M059J (cell line): ENCODE measurements at places on chromosomes 5 and 9.

- peak; percentile 94 for DNase-seq
Measured at GRCh38 chr9:129486756-129487657, 133.9 kb downstream of the C9orf50 start.

DNA sequence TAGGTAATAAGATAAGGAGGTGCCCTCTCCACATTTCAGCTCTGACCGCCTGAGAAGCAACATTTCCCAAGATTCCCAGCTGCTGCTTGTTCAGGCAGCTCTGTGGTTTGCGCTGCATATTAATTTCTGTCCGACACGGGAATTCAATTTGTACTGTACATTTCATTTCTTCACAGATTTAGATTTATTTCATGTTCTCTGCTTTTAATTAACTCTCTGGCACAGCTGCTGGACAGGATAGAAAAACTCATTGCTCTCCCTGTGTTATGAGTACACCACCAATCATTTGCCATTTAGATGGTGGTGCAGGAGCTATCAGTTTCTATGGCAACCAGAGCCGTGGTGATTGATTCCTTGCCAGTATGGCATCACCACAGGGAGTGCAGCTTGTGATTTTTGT lies 558.5 kb downstream of the DMRTA1 start:
- DNase-seq: peak; percentile 50

DNA sequence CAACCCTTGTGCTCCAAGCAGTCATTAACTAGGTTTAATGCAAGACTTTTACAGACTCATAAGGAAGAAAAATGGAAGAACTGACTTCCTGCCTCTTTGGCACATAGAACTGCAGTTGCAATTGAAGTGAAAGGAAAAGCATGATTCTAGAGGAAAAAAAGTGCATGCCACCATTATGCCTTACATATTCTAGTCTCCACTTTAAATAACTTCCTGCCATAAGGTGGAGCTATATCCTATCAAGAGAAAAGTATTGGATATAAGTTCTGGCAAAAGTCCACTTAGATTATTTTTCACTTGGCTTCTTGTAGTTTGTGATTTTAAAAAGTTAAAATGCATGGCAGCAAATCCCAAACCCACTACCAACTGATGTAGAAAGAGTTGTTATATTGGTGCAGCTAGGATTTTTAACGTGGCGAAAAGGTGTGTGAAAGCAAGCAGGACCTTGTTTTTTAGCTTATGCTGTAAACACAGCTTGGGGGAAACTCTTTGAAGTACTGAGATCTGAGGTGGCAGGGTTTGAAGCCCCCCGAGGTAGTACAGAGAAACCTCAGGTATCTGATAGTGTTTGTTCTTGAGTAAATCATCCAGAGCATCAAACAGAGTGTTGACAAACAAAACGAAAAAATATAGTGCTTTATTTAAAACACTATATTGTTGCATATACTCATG lies 117.9 kb downstream of the ANXA1 start:
- peak; percentile 25 for DNase-seq

- DNase-seq: peak; percentile 42
Measured at GRCh38 chr5:5192681-5193080, 52.6 kb downstream of the ADAMTS16 start.

DNA sequence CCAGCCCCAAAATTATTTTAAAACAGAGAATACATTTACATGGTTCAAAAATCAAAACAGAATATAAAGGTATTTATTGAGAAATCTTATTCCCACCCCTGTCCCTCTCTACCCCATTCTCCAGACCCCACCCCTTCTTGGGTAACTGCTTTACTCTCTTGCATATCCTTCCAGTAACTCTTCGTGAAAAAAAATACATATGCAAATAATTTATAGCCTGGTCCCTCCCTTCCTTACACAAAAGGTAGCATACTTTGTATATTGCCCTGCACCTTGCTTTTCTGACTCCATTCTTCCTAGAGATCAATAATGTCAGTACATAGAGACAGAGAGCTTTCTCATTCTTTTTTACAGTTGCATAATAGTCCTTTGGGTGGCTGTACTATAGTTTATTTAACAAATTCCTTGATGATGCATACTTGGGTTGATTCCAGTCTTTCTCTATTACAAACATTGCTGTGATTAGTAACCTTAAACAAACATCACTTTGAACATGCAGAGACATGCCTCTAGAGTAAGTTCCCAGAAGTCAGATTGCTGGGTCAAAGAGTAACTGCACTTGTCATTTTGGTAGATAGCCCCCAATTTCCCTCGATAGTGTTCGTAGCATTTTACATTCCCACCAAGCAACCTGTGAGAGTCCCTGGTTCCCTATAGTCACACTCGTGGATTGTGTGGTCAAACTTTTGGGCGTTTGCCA lies 47.9 kb downstream of the STOM start:
- peak; percentile 97 for DNase-seq

- DNase-seq: no peak
Measured at GRCh38 chr5:42490831-42491230, 67.6 kb downstream of the GHR start.

DNA sequence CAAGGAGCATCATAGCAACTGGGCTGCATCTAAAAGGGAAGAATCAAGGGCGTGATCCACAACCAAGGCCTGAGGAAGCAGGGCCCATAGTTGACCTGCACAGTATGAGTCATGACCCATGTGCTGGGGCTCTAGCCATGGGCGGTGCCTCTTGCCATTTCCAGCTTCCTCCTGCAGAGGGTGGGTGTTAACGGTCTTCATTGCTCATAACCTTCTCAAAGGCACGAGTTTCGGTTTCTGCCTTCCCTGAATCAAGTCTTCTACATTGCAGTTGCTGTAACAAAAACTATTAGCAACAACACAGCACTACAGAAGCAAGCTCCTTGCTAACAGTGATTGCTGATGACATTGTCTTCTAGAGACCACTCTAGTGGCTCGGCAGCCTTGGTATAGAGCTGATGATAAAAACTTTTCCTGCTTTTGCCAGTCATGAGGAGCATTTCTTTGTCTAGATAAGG lies 66.9 kb downstream of the CTSL start:
- DNase-seq: peak; percentile 93

GRCh38 chr9:121648799-121649198 lies 2.6 kb upstream of the DAB2IP start:
- DNase-seq: no peak

DNA sequence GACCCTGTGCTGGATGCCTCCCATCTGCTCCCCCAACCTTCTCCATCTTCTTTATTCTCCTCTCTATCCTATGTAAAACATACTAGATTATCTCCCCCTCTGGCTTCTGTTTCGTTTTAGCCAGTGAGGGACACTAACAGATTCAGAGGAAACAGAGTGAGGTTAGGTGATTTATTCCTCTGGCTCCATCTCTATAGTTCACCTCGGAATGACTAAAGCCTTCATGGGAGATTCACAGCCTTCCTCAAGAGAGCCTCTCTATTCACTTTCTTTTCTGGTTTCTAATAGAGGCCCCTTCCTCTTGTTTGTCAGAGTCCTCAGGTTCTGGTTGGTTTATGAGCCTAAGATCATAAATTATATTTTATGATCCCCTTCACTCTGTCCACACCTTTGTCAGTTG lies 633.1 kb upstream of the TYRP1 start:
- DNase-seq: no peak

GRCh38 chr9:70256123-70256551 lies 2.6 kb upstream of the SMC5 start:
- peak; percentile 87 for DNase-seq

GRCh38 chr9:121368138-121368522 lies 1.9 kb downstream of the STOM start:
- peak; percentile 23 for DNase-seq

DNA sequence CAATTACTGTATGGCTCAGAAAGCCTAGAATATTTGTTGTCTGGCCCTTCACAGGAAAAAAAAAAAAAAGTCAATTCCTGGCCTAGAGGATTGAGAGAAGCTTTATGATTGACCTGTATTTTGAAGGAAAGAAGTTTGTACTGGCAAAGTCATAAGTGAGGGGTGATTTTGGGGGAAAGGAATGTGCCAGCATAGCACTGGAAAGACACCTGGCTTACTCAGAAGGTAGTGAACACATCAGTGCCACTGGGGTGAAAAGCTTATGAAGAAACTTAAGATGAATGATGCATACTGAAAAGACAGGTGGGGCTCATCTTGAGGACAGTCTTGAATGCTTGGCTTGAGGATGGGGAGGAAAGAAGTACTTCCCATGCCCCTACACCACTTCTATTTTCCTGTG lies 127.9 kb upstream of the RASA1 start:
- DNase-seq: no peak

DNA sequence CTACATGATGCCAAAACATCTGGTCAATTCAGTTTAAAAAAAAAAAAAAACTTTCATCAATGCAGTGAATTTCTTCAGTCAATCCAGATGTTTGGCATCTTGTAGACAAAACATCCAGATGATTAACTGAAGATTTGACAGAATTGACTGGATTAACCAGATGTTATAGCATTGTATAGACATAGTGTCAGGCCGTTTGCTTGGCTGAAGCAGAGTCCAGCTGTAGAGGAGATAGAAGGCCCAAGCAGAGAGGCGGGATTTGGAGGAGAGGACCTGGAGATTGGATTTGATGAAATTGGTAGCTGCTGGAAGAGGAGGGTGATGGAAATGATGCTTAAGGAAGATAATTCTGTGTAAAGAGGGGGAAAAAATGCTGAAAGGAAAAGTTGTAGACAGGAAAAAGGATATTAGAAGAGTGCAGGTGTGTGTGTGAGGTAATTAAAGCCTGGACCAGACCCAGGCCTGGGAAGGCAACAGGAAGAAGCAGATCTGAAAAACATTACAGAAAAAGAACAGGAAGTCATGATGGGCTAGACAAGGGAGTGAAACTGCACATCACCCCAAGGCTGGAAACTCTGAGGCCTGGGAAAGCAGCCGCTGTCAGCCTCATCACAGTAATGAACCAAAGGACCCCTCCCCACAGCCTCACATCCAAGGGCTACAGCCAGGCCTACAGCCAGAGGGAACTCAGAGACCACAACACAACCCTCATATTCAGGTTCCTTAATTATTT lies 258.3 kb downstream of the CWC27 start:
- DNase-seq: no peak

GRCh38 chr9:137277329-137278041 lies at the start of gene TOR4A:
TOR4A (plus strand) TSS chr9:137277726; CDS start chr9:137278690, 964 bp downstream.
- DNase-seq: no peak

- no peak for DNase-seq
Measured at GRCh38 chr5:40395251-40395650, 284.5 kb upstream of the PTGER4 start.

- no peak for DNase-seq
Measured at GRCh38 chr5:97538912-97539311, 355.9 kb upstream of the RIOK2 start.

- DNase-seq: no peak
Measured at GRCh38 chr9:107389617-107390071, 99.9 kb downstream of the KLF4 start.

DNA sequence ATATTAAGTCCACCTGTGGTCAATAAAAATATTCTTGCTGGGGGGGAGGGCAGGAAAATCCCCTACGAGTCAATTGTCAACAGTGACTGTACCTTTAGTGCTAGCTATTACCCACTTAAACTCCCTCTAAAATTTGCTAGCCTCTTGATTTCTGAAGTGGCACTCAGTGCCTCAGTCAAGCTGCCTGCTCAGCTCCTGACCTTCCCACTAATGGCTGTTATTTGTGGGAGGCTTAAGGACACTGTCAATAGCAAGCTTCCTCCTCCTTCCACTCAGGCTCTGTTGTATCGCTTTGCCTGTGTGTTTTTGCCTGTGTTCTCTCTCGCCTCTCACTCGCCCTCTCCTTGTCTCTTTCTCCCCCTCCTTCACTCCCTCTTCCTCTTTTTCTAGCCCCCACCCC lies 140.8 kb downstream of the BNC2 start:
- DNase-seq: no peak
